ENCODE measurements at places on chromosomes 2 and 18. TPM values are rescaled to one million over a fixed set of nuclear protein-coding genes. Genes with fewer than 3 reads are reported as not detected.
A peak's percentile ranks its signal among the peaks of the same experiment; 100 is the strongest.

DNA sequence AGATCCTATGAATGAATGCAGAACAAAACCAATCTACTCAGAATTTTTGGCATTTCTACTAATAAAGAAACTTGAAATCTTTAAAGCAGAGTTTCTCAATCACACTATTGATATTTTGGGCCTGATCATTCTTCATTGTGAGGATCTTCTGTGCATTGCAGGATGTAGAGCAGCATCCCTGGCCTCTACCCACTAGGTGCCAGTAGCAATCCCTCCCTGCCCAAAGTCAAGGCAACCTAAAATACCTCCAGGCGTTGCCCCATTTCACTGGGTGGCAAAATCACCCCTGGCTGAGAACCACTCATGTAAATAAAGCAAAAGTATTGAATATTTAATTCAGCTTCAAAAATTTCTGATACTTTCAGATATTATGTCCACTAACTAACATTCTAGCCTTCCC is 213.0 kb downstream of the SP3 start:
- no peak for DNase-seq
- H3K27me3 ChIP-seq = no peaks in the 10 kb centered on the region
- no peak overlapping the region for H3K27ac ChIP-seq
- no peaks in the 10 kb centered on the region for H3K36me3 ChIP-seq
- no peak overlapping the region for H3K4me3 ChIP-seq

DNA sequence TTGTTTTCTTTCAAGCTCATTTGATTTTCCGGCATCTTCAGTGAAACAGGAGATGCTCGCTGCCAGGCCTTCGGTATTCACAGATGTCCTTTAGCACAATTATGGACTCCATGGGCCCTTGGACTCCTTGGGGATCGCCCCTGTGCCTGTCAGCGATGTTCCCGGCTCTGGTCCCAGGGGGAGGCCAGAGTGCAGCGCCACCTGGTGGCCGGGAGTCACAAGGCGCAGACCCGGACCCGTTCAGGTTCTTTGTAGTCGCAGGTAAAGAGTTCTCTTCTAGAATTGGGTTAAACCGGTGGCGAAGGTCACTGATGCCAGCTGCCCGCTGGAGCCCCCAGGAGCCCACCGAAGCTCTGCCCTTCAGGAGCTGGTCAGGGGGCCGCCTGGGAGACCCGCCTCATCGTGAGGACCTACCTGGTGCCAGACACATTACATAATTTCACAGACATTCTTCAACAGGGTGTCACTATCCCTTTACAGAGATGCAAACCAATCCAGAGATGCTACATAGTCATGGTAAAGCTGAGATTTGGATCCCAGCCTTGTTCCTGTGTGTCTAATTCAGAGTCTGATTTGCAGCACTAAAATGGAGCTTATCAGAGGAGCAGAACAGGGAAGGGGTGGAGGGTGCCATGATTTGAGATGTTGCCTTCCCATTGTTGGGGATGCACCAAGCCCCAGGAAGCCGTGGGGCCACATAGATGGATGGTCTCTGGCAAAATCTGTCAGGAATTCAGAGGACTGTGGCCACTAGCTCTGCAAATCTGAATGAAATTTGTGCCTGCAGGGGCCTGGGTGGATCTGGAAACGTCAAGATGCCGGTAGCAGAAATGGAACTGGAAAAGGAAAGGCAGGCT is 6.0 kb upstream of the INPP5D start:
- DNase-seq = peak; percentile 85
- H3K4me1 ChIP-seq = peaks cover under 1% of the 10 kb centered on the region
- no peaks in the 10 kb centered on the region for H3K27me3 ChIP-seq
- H3K36me3 ChIP-seq = no peaks in the 10 kb centered on the region
- no peak overlapping the region for H3K27ac ChIP-seq

- H3K4me1 ChIP-seq = no peaks in the 10 kb centered on the region
- DNase-seq = no peak
- no peaks in the 10 kb centered on the region for H3K36me3 ChIP-seq
- no peaks in the 10 kb centered on the region for H3K27me3 ChIP-seq
Observed at GRCh38 chr2:79713131-79713785, 200.4 kb downstream of the CTNNA2 start.

DNA sequence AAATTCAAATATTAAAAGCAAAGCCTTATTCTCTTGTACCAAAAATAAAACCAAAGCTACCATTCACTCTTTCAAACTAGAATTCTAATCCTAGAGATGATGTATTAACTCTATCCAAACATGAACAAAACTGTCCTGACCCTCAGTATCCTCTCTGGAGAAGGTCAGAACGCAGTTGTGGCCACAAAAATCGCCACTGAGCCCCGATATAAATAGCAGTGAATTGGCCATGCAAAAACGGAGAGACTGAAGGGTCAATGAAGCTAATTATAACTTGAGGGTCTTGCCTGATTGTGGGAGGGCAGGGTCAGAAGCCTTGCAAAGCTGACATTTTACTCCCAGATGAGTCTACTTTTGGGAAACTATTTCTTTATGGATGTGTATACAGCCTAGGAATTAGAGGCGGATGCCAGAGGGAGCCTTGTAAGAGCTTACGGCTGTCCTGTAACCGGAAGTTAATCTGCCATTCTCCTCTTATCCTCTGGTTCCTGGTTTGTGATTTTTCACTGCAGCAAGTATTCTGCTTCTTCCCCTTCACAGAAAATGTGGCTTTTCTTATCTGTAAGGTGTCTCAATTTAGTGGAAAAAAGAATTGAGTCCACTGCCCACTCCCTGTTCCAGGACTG is 28.1 kb downstream of the CAVIN2 start:
- no peak overlapping the region for H3K27ac ChIP-seq
- H3K27me3 ChIP-seq = no peaks in the 10 kb centered on the region
- H3K4me3 ChIP-seq = no peak overlapping the region
- DNase-seq = no peak

GRCh38 chr18:23141104-23141999 is 6.1 kb downstream of the CABLES1 start:
- no peak for DNase-seq
- H3K36me3 ChIP-seq = no peaks in the 10 kb centered on the region
- no peaks in the 10 kb centered on the region for H3K27me3 ChIP-seq
- peak overlapping the region; percentile 75 for H3K27ac ChIP-seq
- no peak overlapping the region for H3K4me3 ChIP-seq

DNA sequence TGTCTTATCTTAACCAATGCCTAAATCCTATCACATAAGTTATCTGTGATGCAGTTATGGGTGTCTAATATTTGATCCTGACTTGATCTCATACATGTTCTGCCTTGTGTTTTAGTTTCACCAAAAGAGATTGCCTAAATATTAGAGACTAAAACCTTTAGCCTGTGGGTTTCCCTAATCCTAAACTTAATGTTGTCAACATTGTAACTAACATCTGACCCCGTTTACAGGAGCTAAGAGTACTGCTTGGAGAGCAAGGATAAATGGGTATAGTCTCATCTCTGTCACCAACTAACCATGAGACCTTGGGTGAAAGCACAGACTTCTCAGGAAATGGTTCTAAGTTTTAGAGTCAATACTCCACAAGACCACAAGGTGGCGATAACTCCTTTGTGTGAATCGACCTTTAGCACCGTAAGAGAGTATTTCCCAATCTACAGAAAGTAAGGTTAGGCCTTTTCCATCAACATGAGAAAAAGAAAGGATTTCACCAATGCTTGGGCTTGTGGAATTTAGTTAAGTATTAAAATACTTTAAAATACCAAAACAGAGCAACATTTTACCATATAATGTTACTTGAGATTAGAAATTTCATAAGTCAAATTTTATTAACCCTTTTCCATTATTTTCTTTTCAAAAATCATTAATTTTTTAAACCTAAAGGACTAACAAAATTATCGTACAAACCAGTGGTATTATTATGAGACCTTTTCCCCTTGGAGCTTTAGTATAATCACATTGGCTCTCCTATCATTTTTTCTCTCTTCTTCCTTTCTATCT is 60.5 kb downstream of the G6PC2 start:
- no peaks in the 10 kb centered on the region for H3K4me1 ChIP-seq
- no peaks in the 10 kb centered on the region for H3K27me3 ChIP-seq
- H3K27ac ChIP-seq = no peak overlapping the region
- H3K36me3 ChIP-seq = no peaks in the 10 kb centered on the region

Gene EEF1B2
- 389 TPM for total RNA-seq

Gene OLA1
- 50.2 TPM for total RNA-seq

GRCh38 chr2:130261970-130262760 is 63.9 kb upstream of the TUBA3E start:
- H3K4me3 ChIP-seq = no peak overlapping the region
- H3K27ac ChIP-seq = no peak overlapping the region
- H3K36me3 ChIP-seq = no peaks in the 10 kb centered on the region
- H3K27me3 ChIP-seq = peaks cover 8% of the 10 kb centered on the region
- DNase-seq = peak; percentile 57

GRCh38 chr2:189646521-189646920 is 14.7 kb upstream of the ASNSD1 start:
- H3K27ac ChIP-seq = no peak overlapping the region
- no peak overlapping the region for H3K4me3 ChIP-seq

Gene TSPYL6
- not detected for total RNA-seq

DNA sequence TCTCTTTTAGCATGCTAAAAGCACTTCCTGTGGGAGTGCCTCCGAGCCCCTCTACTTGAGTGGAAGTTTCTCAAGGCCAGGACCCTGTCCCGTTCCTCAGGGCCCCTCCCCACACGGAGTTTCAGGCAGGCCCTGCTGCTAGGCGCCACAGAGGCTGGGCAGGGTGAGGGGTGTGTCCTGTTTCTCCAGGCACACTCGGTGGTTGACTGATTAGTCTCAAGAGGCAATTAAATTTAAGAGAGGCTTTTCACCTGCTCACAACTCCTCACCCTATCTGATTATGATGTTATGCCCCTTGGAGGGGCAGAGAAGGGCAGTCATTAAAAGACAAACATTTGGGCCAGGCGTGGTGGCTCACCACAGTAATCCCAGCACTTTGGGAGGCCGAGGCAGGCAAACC is 160.8 kb upstream of the HAAO start:
- no peak overlapping the region for H3K27ac ChIP-seq
- no peaks in the 10 kb centered on the region for H3K27me3 ChIP-seq
- peaks cover 28% of the 10 kb centered on the region for H3K4me1 ChIP-seq
- no peak for DNase-seq
- H3K4me3 ChIP-seq = no peak overlapping the region

Gene PSD4
- 37.8 TPM for total RNA-seq

Gene MROH2A
- total RNA-seq = not detected

DNA sequence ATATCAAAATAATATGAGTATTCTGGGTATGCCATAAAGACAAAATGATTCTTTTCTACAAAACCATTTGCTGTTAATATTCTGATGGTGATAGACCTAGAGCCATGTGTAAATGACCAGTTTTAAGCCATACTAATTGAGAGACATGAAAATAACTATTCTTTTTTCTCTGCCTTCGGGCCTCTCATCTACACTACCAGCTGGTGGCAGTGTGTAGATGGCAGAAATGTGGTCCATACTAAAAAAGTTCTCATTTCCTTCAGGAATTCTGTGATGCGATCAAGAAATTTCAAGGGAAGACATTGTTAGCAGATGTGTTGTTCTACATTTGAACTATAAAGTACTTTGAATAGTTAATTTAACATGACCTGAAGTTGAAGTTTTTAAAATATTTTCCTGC is 485.2 kb downstream of the TRIB2 start:
- H3K36me3 ChIP-seq = no peaks in the 10 kb centered on the region
- no peak for DNase-seq
- no peak overlapping the region for H3K27ac ChIP-seq
- no peaks in the 10 kb centered on the region for H3K27me3 ChIP-seq

Gene CYP27A1
- total RNA-seq = 180 TPM

Gene LNPK
- 28.7 TPM for total RNA-seq

Gene ACYP2
- total RNA-seq = 14.0 TPM

- H3K27me3 ChIP-seq = no peaks in the 10 kb centered on the region
- peak; percentile 76 for DNase-seq
- peaks cover 14% of the 10 kb centered on the region for H3K4me1 ChIP-seq
- no peak overlapping the region for H3K4me3 ChIP-seq
- peak overlapping the region; percentile 48 for H3K27ac ChIP-seq
Observed at GRCh38 chr2:40240070-40240469, 211.8 kb downstream of the SLC8A1 start.

- no peaks in the 10 kb centered on the region for H3K27me3 ChIP-seq
- no peak for DNase-seq
- H3K4me3 ChIP-seq = no peak overlapping the region
Observed at GRCh38 chr2:147006736-147007141, 838.1 kb upstream of the ACVR2A start.

DNA sequence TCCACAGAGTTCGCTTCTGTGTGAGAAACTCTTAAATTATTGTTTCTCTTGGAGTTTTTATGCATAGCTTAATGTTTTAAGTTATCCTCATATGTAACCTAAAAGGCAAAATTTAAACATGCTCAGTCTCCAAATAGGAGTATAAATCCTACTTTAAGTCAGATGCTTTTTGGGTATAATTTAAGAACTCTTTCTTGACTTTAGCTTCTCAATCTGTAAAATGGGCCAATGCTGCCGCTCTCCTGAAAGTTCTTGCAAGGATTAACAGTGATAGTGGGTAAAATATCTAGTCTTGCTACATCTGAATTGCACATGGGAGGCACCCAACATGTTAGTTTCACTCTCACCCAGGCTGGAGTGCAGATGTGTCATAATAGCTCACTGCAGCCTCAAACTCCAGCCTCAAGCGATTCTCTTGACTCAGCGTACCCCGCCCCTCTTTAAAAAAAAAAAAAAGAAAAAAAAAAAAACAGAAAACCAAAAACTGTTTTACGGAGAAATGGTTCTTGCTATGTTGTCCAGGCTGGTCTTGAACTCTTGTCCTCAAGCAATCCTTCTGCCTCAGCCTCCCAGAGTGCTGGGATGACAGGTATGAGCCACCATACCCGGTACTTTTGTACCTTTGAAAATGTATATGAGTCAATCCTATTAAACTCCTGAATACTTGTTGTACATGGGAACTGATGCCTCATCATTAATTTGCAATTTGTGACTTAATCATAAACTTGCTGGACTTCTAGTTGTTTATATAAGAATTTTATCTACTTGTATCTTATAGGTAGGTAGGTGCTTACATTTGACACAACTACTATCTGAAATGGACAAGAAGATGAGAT is 1.8 kb downstream of the FBXO48 start:
- H3K27me3 ChIP-seq = no peaks in the 10 kb centered on the region
- no peak for DNase-seq
- H3K4me3 ChIP-seq = no peak overlapping the region

- no peak overlapping the region for H3K4me3 ChIP-seq
- no peaks in the 10 kb centered on the region for H3K4me1 ChIP-seq
- no peaks in the 10 kb centered on the region for H3K36me3 ChIP-seq
- no peak overlapping the region for H3K27ac ChIP-seq
- no peaks in the 10 kb centered on the region for H3K27me3 ChIP-seq
Observed at GRCh38 chr2:58834404-58834803, 593.3 kb upstream of the FANCL start.
